Esophagus squamous epithelium (tissue), 5 donors: ENCODE measurements at places on chromosomes 6 and 20. TPM values are rescaled to one million over a fixed set of nuclear protein-coding genes. Genes with fewer than 3 reads are reported as not detected.

GRCh38 chr6:80442366-80442765 is 335.9 kb downstream of the BCKDHB start:
- DNase-seq = no peak

GRCh38 chr6:83838727-83839126 is 14.4 kb upstream of the RIPPLY2 start:
- no peak for DNase-seq

DNA sequence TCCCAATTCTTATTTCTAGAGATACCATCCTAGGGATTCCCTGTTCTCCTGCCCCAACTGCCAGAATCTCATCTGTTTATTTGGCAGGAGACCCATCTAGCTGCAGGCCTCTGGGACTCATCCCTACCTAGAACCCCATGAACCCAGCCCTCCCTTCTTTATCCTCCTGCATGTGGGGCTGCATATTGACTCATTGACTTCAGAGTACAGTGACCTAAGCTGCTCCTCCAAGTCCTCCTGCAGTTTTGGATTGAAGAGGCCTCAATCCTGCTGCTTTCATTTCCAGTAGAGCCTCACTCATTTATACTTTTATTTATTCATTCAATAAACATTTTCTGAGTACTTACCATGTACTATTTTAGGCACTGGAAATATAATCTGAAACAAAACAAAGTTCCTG is 11.6 kb downstream of the TMEM200A start:
- no peak for DNase-seq

GRCh38 chr20:24577271-24577909 is 108.0 kb downstream of the SYNDIG1 start:
- no peak for DNase-seq

DNA sequence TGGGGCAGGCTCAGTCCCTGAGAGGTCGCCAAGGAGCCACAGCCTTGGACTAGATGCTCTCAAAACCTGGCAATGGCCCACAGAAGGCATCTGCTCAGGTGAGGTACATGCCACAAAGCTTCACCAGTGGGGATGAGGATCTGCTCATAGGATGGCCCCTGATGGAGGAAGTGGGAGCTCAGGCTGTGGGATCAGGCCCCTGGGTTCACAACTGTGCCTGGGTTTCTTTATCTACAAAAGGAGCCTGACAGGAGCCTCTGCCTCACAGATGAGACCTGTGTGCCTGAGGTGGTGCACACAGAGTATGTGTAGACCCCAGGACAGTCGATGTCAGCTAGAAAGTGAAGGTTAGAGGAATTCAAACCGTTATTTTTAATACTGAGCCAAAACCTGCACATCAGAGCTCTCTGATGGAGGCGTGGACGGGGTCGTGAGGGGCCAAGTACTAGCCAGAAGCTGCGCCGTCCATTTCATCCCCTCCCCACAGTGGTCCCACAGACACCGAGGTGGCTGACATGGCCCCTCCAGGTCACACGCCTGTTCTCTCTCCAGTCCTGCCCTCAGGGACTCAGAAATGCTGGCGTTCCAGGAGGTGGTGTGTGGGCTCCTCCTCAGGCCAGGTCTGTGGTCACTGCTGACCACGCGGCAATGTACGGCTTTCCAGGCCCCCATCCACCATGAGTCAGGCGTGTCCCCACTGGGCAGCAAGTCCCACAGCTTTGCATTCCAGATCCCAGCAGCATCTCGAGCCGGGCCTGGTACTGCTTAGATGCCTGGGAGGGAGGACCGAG is 33.3 kb downstream of the NTSR1 start:
- DNase-seq = no peak

DNA sequence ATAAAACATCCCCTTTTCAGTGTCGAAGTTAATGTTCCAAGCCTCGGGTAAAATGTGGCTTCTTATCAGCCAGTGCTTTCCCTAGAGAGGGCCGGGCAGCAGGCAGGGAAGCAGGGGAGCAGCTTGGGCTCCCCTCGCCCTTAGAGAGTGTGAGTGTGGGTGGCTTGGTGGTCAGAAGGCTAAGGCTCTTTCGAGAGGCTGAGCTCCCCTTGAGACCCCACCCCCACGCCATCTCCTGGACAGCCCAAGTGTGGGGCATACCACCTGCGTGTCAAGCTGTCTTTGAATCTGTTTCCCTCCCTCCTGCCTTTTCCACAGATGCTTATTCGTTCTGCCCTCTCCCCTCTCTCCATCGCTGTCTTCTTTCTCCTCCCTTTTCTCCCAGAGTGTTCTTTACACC is 95.1 kb upstream of the FOXP4 start:
- no peak for DNase-seq

- no peak for DNase-seq
Observed at GRCh38 chr6:10719964-10720264, 3.0 kb upstream of the TMEM14C start.

GRCh38 chr6:14996892-14997291 is 249.0 kb upstream of the JARID2 start:
- no peak for DNase-seq

- DNase-seq = no peak
Observed at GRCh38 chr20:62609811-62610757, 32.2 kb upstream of the SLCO4A1 start.

- DNase-seq = no peak
Observed at GRCh38 chr6:49550492-49551077, at the start of gene C6orf141. C6orf141 (plus strand) TSS chr6:49550668; CDS start chr6:49550793, 125 bp downstream.

TCP11 gene
- not detected for total RNA-seq

CDYL gene
- 15.2 TPM for total RNA-seq

PRL gene
- total RNA-seq = not detected

HINT3 gene
- 22.5 TPM for total RNA-seq

NHLRC1 gene
- total RNA-seq = 1.2 TPM

ESR1 gene
- 0.40 TPM for total RNA-seq
